CD14-positive monocyte (primary cell): ENCODE measurements at places on chromosomes 2 and 18. TPM values are rescaled to one million over a fixed set of nuclear protein-coding genes. Genes with fewer than 3 reads are reported as not detected.

The PLEKHB2 gene
- polyA plus RNA-seq: 27.1 and 53.9 TPM in 2 replicates

The GATA6 gene
- polyA plus RNA-seq: 0.04 TPM

The ANKRD30B gene
- polyA plus RNA-seq: not detected

DNA sequence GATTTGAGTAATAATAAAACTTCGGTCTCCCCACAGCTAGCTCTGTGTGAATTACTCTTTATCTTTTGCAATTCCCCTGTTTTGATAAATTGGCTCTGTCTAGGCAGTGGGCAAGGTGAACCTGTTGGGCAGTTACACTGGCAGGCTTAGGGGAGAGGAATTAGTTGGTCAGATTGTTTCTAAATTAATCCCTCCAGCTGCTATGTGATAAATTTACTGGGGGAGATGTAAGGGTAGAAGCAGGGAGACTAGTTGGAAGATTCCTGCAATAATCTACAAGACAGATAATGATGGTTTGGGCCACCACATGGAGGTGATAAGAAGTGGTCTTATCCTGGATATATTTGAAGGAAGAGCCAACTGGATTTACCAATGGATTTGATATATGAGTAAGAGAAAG is 118.5 kb upstream of the TACR1 start:
- H3K4me1 ChIP-seq: no peaks in the 10 kb centered on the region
- no peak overlapping the region for H3K4me3 ChIP-seq
- no peaks in the 10 kb centered on the region for H3K27me3 ChIP-seq
- no peaks in the 10 kb centered on the region for H3K36me3 ChIP-seq

- H3K27me3 ChIP-seq: no peaks in the 10 kb centered on the region
- H3K4me3 ChIP-seq: no peak overlapping the region
- H3K4me1 ChIP-seq: peaks cover 11% of the 10 kb centered on the region
- H3K27ac ChIP-seq: no peak overlapping the region
- H3K36me3 ChIP-seq: peaks cover 5% of the 10 kb centered on the region
Measured at GRCh38 chr2:100018341-100019193, 123.8 kb downstream of the AFF3 start.

GRCh38 chr2:159030674-159031380 is 62.4 kb downstream of the TANC1 start:
- H3K4me1 ChIP-seq: no peaks in the 10 kb centered on the region
- H3K27ac ChIP-seq: no peak overlapping the region
- no peaks in the 10 kb centered on the region for H3K36me3 ChIP-seq
- DNase-seq: no peak
- no peak overlapping the region for H3K4me3 ChIP-seq

GRCh38 chr2:172545408-172546075 is 10.3 kb upstream of the PDK1 start:
- H3K36me3 ChIP-seq: no peaks in the 10 kb centered on the region
- no peak overlapping the region for H3K4me3 ChIP-seq
- H3K4me1 ChIP-seq: no peaks in the 10 kb centered on the region
- no peak overlapping the region for H3K27ac ChIP-seq
